ENCODE measurements at places on chromosomes 16 and 17.

GRCh38 chr17:73379826-73380225, 68.0 kb upstream of the CDC42EP4 start:
- no peak for DNase-seq

DNA sequence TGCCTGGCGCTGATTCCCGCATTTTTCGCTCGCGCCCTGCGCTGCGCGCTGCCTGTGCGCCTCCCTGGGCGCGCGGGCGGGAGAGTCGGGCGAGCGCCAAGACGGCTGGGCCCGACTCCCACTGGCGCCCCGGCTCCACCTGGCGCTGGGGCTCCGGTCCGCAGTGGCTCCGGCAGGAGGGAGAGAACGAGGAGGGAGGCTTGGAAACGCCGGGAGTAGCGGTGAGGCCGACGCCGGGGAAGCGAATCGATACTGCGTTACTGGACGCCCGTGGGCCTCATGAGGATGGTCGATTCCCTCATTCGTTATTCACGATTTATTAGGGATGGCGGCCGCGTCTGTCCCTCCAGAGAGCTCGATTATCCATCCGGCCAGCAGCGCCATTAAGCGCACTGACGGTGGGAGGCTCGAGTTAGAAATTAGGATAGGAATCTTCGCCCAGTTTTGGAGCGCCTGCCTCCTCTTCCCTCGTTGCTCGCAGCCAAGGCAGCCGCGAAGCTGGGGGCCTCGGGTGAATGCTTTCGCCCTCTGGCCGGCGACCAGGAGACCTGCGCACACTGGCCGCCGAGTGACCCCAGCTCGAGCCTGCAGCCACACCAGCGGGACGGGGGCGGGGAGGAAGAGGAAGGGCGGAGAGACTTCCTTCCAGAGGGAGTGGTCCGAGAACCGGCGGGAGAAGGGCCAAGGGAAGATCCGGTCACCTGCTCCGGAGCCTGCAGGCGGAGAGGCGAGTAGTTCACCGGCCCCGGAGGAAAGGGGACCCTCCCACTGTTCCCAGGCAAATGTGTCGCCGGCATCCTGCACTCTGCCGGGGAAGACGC, 1.3 kb upstream of the PCGF2 start:
- DNase-seq = peak; percentile 64

- no peak for DNase-seq
These were observed 39.8 kb downstream of the C17orf67 start for GRCh38 chr17:56793957-56794356.

- no peak for DNase-seq
These were observed 1.4 kb downstream of the GIT1 start for GRCh38 chr17:29588017-29588561.

DNA sequence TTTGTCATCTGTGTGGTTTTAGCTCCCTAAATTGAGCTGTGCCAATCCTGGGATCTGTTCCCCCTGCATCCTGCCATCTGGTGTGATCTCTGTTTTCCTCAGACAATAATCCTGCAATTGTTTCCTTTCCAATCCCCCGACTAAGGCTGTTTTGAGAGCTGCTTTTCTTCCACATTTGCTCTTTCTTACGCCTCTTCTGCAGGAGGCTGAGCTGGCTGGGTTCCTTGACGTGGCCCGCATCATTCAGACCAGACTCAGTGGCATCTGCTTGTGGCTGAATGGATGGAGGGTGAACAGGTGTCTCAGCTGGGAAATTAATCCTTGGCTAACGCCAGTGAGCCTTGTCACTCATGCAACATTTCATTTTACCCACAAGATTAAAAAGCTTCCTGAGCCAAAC, 9.8 kb upstream of the MED9 start:
- DNase-seq = no peak

GRCh38 chr17:74567397-74567796, at the start of gene CD300H:
CD300H (minus strand) TSS chr17:74567509.
- DNase-seq = no peak

- no peak for DNase-seq
These were observed 11.3 kb downstream of the CNTROB start for GRCh38 chr17:7943291-7943690.

DNA sequence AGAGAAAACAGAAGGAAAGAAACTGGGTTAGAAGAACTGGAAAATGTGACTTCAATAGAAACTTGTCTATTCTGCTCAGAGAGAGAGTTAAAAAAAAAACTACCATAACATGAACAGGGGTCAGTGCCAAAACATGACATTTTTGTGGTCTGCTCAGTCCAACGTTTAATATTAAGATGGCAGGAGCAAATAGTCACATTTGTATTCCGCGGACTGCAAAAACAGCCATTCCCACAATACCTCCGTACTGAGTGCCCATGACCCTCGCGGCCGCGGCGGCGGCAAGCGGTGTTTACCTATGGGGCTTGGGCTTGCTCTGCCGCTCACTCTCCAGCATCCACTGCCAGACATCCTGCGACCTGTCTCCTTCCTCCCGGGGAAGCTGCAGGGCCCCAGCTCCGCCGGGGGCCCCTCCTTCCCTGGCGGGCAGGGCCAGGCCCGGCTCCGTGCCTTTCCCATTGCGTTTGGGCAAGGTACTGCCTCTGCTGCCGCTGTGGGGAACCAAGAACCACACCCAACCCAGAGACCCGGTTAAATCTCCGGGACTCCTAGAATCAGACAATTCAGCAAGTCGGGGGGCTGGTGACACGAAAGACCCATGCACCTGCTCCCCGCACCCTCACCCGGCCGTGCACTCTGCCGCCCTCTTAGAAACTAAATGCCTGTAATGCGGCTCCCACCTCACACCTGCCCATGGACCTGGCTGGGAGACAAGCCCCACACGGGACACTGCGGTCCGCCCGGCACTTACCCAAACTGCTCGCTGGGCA, 24.7 kb downstream of the AXIN2 start:
- DNase-seq = no peak

DNA sequence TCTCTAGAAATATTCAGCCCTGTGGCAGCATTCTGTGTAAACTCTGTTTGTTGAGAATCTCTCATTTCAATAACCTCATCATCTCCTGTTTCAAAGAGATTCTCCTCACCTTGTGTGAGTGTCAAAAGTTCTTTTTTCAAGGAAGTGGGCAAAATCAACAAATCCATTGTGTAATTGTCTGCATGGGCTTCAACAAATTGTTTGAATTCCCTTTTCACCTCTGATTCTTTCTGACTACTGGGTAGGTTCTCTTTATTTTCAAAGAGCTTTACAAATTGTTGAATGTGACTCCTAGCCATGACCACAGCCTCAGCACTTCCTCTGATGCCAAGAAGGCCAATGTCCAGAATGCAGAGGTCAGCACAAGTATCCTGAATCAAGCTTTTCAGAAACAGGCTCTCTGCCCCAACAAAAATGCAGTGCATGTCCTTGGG, 48.0 kb downstream of the N4BP1 start:
- no peak for DNase-seq

DNA sequence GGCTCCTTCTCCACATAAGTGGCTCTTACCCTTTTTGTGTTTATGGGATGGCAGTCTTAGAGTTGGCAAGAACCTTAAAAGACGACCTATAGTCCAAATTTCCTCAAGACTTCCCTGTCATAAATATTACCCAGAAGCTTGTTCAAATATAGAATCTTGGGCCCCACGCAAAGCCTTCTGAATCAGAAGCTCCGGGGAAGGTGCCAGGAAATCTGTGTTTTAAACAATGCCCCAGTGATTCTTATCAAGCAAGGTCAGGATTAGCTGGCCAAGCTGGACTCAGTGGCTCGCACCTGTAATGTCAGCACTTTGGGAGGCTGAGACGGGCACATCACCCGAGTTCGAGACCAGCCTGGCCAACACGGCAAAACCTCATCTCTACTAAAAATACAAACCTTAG, 85.7 kb downstream of the TIMM22 start:
- DNase-seq = no peak

DNA sequence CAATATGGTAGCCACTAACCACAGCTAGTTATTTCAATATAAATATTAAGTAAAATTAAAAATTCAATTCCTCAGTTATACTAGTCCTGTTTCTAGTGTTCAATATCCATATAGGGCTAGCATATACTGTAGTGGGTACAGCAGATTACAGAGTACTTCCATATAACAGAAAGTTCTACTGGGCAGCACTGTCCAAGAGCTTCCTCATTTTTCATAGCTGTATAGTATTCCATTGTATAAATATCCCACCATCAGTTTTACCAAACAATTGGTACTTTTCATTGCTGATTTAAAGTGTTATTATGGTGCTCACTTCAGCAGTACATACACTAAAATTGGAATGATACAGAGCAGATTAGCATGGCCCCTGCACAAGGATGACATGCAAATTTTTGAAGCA, 20.4 kb downstream of the ACSM3 start:
- no peak for DNase-seq

DNA sequence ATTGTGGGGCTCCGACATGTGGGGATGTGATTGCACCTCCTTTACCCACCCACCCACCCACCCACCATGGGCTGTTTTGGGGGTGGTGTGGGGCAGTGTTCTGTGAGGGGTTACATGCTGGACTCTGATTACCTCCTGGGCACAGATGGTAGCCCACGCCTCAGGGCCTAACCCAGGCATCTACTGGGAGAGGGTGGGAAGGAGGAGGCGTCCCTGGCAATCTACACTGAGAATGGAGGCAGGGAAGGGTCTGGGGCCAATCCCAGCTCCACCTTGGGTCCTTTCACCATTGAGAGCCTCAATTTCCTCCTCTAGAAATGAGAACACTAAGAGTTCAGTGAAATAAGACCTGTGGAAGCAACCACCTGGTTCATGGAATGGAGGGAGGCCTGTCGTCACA, 11.7 kb upstream of the DOK4 start:
- DNase-seq = no peak

DNA sequence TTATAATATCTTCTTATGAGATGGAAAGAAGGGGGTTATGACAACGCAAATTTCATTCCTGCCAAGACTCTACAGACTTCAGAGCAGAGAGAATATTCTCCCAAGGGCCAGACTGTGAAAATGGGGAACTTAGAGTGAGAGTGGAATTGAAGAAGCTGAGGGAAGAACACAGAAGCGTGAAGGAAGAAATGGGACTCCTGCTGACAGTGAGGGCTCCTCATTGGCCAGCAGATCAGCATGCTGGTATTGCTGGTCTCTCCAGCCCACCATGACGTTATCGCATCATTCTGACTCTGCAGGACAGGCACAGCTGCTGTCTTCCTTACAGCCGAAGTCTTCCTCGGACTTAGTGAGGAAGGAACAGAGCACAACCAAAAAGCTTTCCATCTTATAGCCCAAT, 24.3 kb downstream of the CCL4 start:
- no peak for DNase-seq

DNA sequence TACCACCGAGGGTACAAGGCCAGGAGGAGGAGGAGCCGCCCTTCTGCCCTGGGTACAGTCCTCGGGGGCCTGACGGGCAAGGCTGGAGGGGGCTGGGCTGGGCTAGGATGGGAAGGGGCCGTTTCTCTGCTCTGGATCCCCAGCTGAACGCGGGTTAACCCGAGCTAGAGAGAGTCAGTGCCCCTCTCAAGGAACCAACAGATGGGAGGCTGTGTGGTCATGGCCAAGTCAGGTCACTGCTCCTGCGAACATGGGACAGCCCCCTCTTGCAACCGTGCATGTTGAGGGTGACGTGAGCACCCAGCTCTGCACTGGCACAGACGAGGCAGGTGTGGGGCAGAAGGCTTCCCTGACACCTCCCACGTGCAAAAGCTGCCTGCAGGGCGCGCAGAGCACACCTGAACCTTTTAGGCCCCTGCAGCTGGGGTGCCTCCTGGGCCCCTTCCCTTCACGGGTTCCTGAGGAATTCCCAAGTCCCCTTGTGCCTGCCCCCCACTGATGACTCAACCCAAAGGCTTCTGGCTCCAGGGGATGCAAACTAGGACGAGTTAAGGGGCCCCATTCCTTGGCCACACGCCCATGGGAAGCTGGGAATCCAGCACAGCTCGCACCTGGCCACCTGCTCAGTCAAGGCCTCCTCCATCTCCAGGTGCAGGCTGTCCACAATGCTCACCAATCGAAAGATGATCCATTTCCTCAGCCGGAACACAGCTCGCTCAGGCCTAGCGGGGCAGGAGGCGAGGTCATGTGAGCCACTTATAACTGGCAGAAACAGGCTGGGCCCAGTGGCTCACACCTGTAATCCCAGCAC, 6.3 kb downstream of the MYBBP1A start:
- no peak for DNase-seq

- no peak for DNase-seq
These were observed 26.9 kb downstream of the DNAH2 start for GRCh38 chr17:7744416-7744815.

- no peak for DNase-seq
These were observed 84.6 kb downstream of the USP31 start for GRCh38 chr16:23064639-23065038.

GRCh38 chr16:3058139-3059030, 7.1 kb upstream of the IL32 start:
- no peak for DNase-seq

DNA sequence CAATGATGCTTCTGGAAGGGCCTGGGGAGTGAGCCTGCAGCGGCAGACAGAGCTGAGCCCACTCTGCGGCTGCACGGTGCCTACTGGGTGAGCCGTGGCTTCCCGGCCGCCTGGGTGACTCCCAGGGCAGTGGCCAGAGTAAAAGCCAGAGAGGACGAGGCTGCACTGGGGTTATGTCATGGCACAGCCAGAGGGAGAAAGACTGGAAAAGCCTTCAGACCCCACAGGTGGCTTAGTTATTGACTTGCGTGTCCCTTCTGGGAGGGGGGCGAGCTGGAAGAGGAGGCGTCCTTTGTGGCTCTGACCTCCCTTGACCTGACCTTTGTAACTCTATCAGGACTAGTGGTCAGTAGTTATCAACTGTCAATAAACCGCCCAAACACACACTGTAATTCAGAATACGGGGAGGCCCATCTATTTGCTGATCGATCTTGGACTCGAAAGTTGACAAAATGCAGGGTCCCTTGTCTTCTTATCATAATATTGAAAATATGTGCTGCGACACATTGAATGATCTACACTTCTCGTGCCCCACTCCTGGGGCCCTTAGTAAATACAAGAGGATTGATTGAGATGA, 385.9 kb upstream of the ZFHX3 start:
- DNase-seq = no peak

DNA sequence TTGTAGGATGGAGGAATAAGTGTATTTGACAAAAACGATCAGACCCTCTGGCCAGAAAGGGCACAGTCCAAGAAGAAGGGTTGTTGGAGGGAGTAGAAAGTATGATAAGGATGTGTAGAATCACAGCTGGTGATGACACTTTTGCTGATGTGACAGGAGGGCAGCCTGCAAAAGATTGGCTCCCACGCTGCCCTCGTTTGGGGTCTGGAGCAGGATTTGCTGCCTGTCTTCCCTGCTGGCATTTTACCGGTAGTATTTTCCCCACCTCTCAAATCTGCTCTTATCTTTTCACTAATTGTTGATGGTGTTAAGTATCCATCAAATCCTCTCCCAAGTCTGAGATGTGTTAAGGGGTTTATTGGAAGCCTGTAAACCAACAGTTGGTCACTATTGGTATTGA, 208.8 kb downstream of the CCDC182 start:
- DNase-seq = no peak

- DNase-seq = no peak
These were observed 16.7 kb upstream of the ERN2 start for GRCh38 chr16:23729503-23730424.

GRCh38 chr17:80720610-80721577, 176.3 kb downstream of the RPTOR start:
- DNase-seq = no peak

Data from occipital lobe (tissue), 3 donors.